ENCODE measurements at places on chromosomes 6 and 20.
A peak's percentile ranks its signal among the peaks of the same experiment; 100 is the strongest.

- no peak for DNase-seq
Measured at GRCh38 chr6:142932889-142933288, 12.1 kb downstream of the HIVEP2 start.

GRCh38 chr6:1986454-1987243 is 258.8 kb downstream of the GMDS start:
- no peak for DNase-seq

GRCh38 chr20:10603971-10604864 is 69.6 kb downstream of the JAG1 start:
- DNase-seq: no peak

- no peak for DNase-seq
Measured at GRCh38 chr6:123898665-123899064, 95.0 kb downstream of the NKAIN2 start.

- no peak for DNase-seq
Measured at GRCh38 chr20:63499338-63499969, 571 bp upstream of the EEF1A2 start.

GRCh38 chr6:149026530-149026942 is 279.7 kb downstream of the UST start:
- DNase-seq: no peak

- DNase-seq: no peak
Measured at GRCh38 chr6:135233686-135234491, 52.8 kb downstream of the MYB start.

DNA sequence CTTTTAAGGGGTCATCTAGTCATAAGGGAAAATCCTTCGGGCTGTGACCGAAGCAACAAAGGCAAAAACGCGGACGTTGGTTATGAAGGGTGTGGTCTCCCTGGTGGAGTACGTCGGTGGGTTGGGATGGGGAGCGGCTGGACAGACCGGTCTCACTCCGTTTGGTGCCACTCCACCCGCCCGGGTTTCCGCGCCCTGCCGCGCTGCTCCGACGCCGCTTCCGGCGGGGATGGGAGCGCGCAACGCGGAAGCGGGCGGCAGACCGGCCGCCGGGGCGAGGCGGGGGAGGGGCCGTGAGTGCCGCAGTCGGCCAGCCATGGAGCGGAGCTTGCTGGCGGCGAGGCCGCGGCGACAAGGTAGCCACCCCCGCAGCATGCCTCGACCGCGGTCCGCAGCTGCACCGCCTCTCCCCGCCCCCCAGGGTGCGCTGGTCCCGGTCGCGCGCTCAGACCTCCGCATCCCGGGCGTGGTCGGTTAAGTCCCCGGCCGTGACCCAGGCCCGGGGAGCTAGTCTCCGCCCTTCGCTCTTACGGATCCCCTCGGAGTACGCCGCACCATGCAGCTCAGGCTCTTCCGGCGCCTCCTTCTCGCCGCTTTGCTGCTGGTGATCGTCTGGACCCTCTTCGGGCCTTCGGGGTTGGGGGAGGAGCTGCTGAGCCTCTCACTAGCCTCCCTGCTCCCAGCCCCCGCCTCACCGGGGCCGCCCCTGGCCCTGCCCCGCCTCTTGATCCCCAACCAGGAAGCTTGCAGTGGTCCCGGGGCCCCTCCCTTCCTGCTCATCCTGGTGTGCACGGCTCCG is at the start of gene B3GALT4:
B3GALT4 (plus strand) TSS at position 260 of the 799 bp plus-strand sequence; CDS start at position 557, 297 bp downstream.
- peak; percentile 9 for DNase-seq

- DNase-seq: no peak
Measured at GRCh38 chr6:68634726-68635411, at the start of gene ADGRB3. ADGRB3 (plus strand) TSS chr6:68635282; CDS start chr6:68638676, 3,394 bp downstream.

DNA sequence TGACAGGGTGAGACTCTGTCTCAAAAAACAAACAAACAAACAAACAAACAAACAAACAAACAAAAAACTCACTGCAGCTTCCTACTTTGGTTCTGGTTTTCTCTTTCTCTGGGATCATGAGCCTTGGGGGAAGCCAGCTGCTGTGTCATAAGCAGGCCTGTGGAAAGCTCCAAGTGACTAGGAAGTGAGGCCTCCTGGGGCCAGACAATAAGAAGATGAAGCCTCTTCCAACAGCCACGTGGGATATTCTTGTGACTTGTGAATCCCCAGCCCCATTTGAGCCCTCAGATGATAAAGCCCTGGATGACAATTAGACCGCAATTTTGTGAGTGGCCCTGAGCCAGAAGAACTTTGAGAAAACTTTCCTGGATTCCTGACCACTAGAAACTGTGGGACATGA is 11.4 kb downstream of the HLA-A start:
- no peak for DNase-seq

DNA sequence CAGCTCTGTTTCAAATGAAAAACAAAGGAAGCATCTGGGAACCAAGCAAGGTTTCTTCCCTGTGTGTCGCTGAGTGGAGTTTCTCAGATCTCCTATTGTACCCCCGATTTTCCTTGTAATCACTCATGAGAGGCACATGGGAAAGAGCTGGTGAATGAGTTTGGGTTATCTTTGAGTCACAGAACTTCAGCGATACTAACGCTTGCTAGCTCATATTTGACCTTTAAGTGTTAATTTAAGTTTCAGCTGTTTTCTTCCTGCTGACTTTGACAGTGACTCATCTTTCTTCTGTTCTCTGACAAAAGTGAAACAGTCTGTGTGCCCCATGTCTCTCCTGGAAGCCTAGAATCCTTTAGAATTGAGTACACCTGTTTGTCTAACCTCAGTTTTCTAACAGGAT is 261.1 kb upstream of the RGS17 start:
- DNase-seq: no peak

GRCh38 chr6:166470029-166470862 is 87.5 kb upstream of the MPC1 start:
- no peak for DNase-seq

DNA sequence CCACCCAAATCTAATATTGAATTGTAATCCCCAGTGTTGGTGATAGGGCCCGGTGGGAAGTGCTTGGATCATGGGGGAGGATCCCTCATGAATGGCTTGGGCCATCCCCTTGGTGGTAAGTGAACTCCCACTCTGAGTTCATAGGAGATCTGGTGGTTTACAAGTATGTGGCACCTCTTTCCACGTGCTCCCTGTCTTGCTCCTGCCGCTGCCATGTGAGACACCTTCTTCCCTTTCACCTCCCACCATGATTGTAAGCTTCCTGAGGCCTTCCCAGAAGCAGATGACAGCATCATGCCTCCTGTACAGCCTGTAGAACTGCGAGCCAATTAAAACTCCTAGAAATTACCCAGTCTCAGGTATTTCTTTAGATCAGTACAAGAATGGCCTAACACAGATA is 150.8 kb downstream of the SH3BGRL2 start:
- DNase-seq: no peak

DNA sequence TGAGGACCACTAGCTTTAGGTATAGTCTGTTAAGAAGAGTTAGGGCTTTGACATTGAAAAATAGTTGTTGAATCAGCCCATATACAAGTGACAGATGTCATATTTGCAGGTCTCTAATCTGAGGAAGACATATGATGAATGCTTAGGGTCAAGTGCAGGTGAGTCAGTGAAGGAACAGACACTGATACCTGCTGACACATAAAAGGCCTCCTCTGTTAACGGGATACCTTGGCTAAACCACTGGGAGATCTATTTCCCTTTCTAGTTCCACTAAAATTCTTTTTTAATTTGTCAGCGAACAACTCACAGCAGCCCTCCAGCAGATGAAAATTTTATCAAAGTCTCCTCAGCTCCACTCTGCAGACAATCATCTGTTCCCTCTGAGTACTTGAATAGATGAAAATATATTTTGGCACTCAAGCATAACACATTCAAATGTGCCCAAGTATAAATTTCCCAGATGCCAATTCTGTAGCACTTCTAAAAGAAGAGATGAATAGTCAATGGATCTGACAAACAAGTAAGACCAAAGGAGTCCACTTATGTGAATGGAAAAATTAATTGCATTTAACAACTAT is 154.0 kb downstream of the KIF16B start:
- DNase-seq: no peak

DNA sequence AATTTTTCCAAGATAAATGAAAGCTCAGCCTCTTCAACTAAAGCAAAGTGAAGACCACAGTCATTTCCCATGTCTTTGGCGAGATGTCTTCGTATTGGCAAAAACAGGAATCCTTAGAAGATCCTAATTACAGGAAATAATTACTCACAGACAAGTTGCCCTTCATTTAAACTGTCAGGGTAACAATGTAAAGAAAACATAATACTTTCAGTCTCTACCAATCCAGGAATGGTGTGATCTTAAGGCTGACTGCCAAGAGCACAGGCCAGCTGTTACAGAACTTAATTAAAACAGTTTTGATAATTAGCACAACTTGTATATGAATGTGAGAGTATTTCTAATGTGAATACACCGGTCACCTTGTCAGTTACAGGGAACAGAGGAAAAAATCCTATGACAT is 292.2 kb downstream of the PACRG start:
- DNase-seq: no peak

DNA sequence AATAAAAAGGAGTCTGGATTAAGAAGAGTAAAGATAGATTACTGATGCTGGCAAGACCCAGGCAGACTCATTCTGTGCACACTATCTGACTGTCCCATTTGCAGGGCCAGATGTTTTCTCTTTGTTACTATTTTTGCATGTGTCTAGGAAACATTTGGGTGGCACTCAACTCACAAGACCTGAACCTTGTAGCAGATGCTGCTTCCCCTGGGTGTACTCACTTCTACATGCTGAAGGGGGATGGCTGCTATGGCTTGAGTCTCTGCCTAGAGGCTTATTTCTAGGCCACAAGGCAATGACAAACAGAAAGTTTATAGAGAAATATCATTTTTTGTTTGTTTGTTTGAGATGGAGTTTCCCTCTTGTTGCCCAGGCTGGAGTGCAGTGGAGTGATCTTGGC is 351.4 kb downstream of the FOXA2 start:
- DNase-seq: no peak

- DNase-seq: no peak
Measured at GRCh38 chr20:59137532-59137931, 26.1 kb upstream of the ZNF831 start.

GRCh38 chr6:10586302-10586701 is 65.2 kb downstream of the GCNT2 start:
- DNase-seq: no peak

- DNase-seq: no peak
Measured at GRCh38 chr6:157684620-157685299, 138.3 kb upstream of the SNX9 start.

DNA sequence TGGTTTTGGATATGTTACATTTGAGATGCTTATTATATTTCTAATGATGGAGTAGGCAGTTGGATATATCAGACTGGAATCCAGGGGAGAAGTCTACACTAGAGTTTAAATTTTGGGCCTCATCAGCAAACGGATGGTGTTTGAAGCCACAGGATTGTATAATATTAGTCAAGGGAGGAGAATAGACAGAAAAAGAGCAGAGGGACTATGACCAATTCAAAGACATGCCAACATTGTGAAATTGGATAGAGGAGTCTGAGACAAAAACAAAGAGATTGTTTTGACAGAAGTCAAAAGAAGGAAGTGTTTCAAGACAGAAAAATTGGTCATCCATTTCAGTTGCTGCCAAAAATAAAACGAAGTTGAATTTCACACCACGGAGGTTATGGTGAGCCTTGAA is 66.5 kb downstream of the NOX3 start:
- peak; percentile 37 for DNase-seq

DNA sequence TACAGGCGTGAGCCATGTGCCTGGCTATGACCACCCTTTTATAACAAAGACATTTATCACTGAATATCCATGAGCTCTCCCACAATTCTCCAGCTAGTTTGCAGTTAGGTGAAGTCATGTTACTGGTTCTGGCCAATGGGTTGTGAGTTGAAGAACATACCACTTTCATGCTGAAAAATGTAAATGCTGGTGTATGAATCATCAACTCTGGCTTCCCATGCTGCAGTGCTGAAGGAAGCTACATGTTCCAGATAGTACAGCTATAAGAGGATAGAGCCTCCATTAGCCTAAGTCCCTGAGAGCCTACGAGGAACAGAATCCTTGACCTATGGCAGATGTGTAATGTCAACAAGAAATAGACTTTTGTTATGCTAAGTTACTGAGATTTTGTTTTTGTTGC is 180.4 kb downstream of the BTBD9 start:
- no peak for DNase-seq

DNA sequence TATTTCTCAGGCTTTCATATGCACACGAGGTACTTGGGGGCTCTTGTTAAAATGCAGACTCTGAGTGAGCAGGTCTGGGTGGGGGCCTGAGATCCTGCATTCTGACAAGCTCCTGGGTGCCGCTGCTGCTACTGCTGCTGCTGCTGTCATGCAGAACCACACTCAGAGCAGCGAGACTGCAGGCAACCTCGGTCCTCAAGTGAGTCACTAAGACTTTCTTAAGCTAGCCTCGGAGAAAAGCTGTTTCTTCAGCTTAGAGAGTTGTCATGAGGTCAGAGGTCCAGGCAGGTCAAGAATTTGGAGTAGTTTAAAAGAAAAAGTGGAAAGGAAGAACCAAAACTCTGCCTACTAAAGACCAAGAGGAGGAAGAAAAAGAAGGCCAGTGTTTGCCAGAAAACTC is 92.9 kb downstream of the SPTLC3 start:
- no peak for DNase-seq

DNA sequence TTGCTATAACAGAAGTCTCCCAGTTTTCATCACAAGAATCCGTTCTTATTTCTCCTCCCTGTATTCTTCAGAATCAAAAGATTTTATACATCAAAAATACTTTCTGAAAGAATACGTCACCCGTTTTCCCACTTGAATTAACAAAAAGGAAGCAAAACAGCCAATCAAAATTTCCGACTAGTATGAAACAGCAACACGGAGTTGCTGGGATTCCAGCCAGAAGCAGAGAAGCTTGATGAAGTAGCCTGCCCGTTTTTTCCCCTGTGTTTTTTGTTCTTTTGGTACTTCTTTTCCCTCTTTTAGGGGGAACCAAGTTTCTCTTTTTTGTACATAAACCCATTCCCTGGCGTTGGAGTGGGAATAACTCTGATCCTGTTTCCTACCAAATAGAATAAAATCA is 14.6 kb downstream of the TXLNB start:
- DNase-seq: no peak

DNA sequence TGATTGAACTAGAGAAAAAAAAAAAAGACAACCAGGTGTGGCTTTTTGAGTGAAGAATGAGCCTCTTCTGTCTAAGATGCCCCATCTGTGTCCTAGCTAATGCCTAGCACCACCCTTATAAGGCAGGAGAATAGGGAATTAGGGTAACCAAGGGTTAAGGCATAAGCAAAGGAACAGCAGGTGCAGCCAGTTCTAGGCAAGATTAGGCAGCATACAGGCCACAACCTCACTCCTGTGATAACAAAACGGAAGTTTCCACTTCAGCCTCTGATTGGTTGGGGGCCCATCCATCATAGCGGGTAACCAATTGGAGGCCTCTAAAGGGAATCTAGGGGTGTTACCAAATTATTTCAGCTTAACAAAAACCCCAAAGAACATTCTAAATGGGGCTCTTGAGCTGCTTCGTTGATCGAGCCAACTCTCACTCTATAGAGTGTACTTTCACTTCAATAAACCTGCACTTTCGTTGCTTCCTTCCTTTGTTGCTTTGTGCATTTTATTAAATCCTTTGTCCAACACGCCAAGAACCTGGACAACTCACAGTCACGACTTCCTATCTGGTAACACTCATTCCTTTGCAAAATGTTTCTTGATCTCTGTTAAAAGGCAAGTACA is 61.9 kb upstream of the TAGAP start:
- peak; percentile 38 for DNase-seq

All from SIG-M5 (cell line).